Activated CD8-positive, alpha-beta memory T cell treated with anti-CD3 and anti-CD28 coated beads, Interleukin-2, amount 10 ng/mL, durations not matched to agents 7 days and 5 days (primary cell): ENCODE measurements at places on chromosomes 5 and 9. TPM values are rescaled to one million over a fixed set of nuclear protein-coding genes. Genes with fewer than 3 reads are reported as not detected.

The SRP19 gene
- total RNA-seq, result 55.9 TPM

DNA sequence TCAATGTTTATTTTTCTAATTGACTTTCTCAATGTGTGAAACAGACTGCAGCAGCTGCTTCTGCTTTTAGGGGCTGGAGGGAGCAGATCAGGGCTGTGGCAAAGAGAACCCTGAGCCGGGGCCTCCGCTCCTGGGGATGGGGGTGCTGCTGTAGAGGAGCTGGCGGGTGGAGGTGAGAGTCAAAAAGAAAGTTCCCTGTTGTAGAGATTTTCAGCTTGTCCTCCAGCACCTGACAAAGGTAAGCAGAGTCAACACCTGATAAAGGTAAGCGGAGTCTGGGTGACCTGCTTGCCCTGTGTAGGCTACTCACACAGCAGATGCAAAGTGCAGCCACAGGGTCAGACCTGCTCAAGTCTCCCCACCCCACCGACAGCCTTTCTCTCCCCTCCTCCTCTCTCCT is 252.4 kb upstream of the IRX1 start:
- H3K27ac ChIP-seq, result no peak overlapping the region
- no peak for DNase-seq
- H3K27me3 ChIP-seq, result no peaks in the 10 kb centered on the region
- H3K4me3 ChIP-seq, result no peak overlapping the region
- no peaks in the 10 kb centered on the region for H3K36me3 ChIP-seq
- H3K4me1 ChIP-seq, result no peaks in the 10 kb centered on the region

DNA sequence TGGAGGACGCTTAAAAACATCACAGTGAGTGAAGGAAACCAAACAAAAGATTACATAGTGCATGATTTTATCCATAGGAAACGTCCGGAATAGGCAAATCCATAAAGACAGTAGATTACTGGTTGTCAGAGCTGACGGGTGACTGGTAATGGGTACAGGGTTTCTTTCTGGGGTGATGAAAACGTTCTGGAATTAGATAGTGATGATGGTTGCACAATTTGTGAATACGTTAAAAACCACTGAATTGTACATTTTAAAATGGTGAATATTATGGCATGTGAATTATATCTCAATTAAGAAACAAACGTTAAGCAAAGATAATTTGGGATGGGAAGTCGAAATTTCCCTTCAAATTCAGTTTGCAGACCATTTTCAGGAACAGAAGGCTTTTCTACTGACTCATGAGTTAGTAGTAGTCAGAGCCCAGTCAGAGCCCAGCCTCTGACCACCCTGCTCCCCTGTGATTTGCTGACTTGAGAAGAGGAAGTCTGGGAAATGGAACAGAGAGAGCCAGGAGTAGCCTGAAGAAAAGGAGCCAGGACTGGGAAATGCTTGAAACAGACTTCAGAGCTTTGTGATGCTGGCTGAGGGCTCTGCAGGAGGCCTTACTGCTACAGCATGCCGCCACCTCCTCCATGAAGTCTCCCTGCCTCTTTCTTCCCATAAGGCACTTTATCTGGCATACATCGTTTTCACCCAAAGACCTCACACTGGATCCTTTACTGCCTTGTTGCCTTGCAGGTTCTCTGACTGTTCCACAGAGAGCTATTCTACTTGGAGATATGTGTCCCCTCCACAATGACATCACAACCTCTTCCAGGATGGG is 46.4 kb upstream of the CTNNA1 start:
- H3K27ac ChIP-seq, result no peak overlapping the region
- H3K27me3 ChIP-seq, result peaks cover 47% of the 10 kb centered on the region
- H3K4me1 ChIP-seq, result no peaks in the 10 kb centered on the region
- DNase-seq, result no peak
- H3K4me3 ChIP-seq, result no peak overlapping the region
- H3K36me3 ChIP-seq, result no peaks in the 10 kb centered on the region

DNA sequence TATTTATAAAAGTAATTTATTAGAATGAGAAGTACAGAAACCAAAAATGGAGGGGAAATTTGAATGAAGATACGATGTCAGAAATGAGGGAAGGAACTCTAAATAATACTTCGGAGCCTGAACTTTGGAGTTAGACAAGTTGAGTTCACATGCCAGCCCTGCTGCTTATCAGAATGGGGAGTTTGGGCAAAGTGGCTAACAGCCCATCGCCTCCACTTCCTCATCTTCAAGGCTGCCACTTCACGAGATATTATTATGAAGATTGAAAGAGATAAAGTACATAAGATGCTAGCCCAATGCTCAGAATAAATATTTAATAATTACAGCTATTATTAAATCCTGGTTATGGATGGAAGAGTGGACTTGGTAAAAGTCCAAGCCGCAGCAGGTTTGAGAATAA is 56.2 kb upstream of the ABCA1 start:
- no peaks in the 10 kb centered on the region for H3K36me3 ChIP-seq
- DNase-seq, result no peak
- H3K27me3 ChIP-seq, result peaks cover 55% of the 10 kb centered on the region
- H3K27ac ChIP-seq, result no peak overlapping the region

The NMUR2 gene
- total RNA-seq, result not detected

The PCDHGA5 gene
- total RNA-seq, result 0.09 TPM

- no peak for DNase-seq
- no peak overlapping the region for H3K27ac ChIP-seq
- no peaks in the 10 kb centered on the region for H3K36me3 ChIP-seq
- H3K27me3 ChIP-seq, result no peaks in the 10 kb centered on the region
Observed at GRCh38 chr5:17665836-17666235, 31.6 kb downstream of the TAF11L14 start.

The SIT1 gene
- total RNA-seq, result 155 TPM

The OTULINL gene
- 46.7 TPM for total RNA-seq

- no peaks in the 10 kb centered on the region for H3K4me1 ChIP-seq
- no peak overlapping the region for H3K4me3 ChIP-seq
- no peaks in the 10 kb centered on the region for H3K27me3 ChIP-seq
- DNase-seq, result no peak
Observed at GRCh38 chr5:130135506-130135905, 231.2 kb downstream of the CHSY3 start.

- H3K27ac ChIP-seq, result no peak overlapping the region
- DNase-seq, result no peak
- H3K36me3 ChIP-seq, result no peaks in the 10 kb centered on the region
- H3K4me1 ChIP-seq, result no peaks in the 10 kb centered on the region
- H3K27me3 ChIP-seq, result no peaks in the 10 kb centered on the region
Observed at GRCh38 chr5:121640298-121640697, 211.4 kb upstream of the FTMT start.

The SLC46A2 gene
- total RNA-seq, result not detected
